ENCODE measurements at places on chromosomes 1 and 21.
A peak's percentile ranks its signal among the peaks of the same experiment; 100 is the strongest.

DNA sequence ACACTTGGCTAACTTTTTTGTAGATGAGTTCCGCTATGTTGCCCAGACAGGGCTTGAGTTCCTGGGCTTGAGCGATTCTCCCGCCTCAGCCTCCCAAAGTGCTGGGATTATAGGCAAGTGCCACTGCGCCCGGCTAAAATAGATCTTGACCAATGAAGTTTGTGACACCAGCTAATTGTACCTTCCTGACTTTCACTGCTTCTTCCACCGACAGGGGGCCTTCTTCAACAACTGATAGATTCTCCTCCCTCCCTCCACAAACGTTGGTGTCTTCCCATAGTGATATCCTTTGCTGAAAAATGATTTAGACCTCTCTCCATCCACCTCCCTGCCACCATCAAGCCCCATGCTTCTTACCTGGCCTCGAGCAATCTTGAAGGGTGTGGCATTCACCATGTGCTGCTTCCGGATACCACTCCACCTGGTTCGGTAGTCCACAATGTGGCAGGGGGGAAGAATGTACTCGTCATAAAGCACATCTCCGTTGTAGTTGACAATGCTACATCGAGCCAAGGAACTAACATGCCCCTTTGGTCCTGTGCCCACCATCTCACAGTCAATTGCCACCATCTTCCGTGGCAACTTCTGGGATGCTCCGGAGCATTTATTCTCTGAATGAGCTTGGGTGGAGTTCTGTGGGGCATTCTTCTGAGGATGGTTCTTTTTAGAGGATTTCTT lies 1.6 kb upstream of the METTL25B start:
- peak; percentile 66 for DNase-seq

DNA sequence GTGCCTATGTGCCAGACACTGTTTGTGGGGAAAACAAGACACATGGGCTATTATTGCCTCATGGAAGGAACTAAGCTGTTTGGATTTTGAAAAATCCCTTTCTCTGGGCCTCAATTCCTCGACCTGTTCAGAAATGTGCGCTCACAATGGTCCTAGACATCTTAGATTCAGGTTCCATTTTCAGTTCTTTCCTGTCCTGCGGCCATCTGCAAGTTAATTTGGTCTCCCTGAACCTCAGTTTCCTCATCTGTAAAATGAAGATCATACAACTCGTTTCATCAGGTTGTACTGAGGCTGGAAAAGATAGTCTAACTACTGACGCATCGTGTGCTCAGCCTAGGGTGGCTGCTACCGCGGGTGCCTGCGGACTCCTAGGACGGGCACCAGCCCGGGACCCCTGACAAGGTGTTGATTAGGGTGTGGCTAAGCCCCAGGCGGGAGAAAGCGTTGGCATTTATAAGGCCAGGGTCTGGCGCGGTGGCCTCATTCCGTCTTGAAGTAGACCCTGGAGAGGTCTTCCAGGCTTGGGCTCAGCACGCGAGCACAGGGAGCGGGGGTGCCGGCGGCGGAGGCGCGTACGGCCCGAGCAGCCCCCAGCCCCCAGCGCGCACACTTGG lies 493 bp upstream of the ELOA start:
- DNase-seq = no peak

GRCh38 chr21:34792504-34793089 lies 123.8 kb downstream of the CLIC6 start:
- DNase-seq = no peak

DNA sequence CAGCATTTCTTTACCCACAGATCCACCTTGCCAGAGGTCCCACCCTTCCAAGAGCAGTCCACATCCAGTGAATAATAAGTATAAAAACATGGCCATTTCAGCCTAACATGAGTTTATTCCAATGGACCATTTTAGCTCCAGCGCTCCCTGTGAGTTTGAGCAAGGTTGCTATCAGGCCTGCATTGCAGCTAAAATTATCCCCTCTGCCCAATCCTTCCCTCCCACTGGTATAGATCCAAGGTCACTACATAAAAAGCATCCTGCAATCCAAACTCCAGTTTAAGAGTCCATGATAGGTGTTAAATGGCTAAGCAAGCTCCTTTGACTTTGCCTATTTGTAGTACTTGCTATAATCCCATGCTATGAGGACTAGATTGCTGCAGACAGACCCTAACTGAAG lies 35.6 kb downstream of the SLC5A9 start:
- no peak for DNase-seq

GRCh38 chr1:54163051-54163450 lies 10.3 kb upstream of the CDCP2 start:
- no peak for DNase-seq

DNA sequence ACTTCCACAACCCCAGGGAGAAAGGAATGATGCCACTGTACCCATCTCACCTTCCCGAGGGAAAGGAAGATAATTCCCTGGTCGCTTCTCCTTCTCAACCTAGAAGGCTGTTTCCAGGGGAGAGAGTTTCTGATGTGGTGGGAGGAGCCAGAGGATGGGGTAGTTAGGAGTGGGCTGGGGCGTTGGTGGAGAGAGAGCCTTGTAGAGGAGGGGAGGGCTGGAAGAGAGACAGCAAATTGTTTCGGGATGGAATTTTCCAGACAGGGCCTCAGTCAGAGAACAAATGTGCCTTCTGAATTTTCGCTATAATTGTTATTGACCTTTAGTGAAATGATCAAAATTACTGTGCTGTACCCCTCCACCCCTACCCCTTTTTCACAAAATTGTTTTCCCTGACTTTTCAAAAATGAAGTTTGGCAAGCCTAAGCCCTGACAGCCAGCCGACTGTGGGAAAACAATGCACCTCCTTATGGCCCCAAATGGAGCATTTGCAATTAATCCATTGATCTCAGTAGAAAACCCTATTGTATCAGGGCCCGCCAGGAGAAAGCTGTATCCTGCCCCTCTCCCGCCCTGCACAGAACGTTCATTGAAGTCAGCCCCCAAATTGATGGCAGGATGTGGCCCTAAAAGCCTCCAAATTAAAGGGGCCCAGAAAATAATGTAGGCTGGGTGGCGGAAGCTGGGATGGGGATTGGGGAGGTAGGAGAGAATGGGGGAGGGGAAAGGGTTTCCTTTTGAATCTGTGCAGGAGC lies 69.1 kb upstream of the JUN start:
- no peak for DNase-seq

DNA sequence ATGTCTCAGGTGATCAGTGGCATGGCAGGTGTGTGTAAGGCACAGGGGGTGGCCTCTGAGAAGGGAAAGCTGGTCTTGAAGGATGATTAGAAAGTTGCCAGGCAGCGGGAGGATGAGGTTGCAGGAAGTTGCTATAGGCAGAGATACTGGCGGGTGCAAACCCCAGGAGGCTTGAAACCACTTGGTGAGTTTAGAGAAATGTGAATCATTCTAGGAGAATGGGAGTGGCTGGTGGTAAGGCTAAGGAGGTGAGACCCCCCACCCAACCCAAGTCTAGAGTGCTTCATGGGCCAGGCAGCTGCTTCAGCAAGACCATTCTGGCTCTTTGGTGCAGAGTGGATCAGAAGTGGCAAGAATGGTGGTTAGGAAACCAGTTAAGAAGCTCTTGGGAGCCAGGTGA lies 9.0 kb downstream of the SH2D2A start:
- peak; percentile 73 for DNase-seq

GRCh38 chr21:39441502-39442475 lies 3.8 kb downstream of the LCA5L start:
- DNase-seq = peak; percentile 58

DNA sequence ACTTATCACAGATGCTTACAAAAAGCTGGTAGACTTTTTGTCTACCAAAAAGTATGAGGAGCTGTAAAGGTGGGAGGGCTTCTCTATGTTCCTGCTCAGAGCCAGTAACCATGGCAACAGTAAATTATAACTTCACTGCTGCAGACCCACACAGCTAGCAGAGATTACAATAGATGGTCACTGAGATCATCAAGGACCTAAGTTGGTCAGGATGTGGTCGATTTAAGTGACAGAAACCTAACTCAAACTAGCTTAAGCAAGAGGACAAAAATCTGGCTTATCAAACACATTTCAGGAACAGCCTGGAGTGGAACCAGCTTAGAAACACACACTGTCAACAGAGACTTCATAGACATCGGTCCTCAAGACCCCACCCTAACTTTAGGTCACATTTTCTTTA lies 113.4 kb upstream of the ATP1A1 start:
- no peak for DNase-seq

DNA sequence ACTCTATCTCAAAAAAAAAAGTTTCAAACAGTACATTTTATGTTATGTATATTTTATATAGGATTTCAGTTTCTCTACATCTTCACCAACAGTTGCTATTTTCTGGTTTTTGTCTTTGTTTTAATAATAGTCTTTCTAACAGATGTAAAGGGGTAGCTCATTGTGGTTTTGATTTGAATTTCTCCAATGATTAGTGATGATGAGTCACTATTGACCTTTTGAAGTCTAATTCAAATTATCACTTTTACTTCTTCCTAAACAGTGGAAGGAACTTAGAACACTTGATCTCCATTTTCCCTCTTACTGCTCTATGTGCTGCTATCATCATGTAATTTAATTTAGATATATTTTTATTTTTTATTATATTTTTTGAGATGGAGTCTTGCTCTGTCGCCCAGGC lies 31.7 kb upstream of the SHCBP1L start:
- DNase-seq = no peak

DNA sequence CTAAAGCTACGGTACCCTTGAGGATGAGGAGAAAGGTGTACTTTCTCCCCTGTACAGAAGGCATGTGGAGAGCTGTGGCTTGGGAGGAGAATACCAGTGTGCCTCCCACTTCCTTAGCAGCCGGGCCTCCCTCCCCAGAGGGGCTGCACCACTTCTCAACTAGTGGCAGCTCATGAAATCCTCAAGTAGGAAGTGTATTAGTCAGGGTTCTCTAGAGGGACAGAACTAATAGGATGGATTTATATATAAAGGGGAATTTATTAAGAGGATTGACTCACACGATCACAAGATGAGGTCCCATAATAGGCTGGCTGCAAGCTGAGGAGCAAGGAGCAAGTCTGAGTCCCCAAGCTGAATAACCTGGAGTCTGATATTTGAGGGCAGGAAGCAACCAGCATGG lies 53.1 kb upstream of the PPP2R5A start:
- DNase-seq = no peak

- DNase-seq = no peak
Measured at GRCh38 chr1:25748531-25749205, 51.3 kb upstream of the SELENON start.

GRCh38 chr1:207140536-207140935 lies 36.5 kb downstream of the C4BPA start:
- no peak for DNase-seq

Measured in activated CD4-positive, alpha-beta T cell treated with anti-CD3 and anti-CD28 coated beads, Interleukin-2, Interleukin-4, amounts not matched to agents 100 ng/mL and 50 ng/mL, durations not matched to agents 16 hours and 8 hours (primary cell).